Posterior cingulate gyrus (tissue), 11 donors: ENCODE measurements at places on chromosomes 1 and 21.
A peak's percentile ranks its signal among the peaks of the same experiment; 100 is the strongest.

GRCh38 chr1:1910033-1910465, 5.0 kb upstream of the CALML6 start:
- DNase-seq = peak; percentile 66

GRCh38 chr1:209335178-209335577, 248.3 kb upstream of the CAMK1G start:
- no peak for DNase-seq

DNA sequence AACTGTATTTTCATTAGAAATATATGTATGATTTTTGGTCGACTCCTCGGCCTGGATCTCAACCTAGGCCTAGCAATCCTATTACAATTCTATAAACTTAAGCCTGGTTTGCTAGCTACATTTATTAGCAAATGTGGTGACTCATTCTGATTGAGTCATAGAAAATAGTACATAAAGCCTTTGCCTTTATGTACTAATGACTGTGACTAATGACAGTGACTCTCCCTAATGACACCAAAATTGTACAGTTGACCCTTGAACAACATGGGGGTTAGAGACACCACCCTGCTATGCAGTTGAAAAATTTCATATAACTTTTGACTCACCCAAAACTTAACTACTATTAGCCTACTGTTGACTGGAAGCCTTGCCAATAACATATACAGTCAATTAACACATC, 78.9 kb downstream of the CLEC20A start:
- DNase-seq = no peak

GRCh38 chr1:84078108-84078841, 65.8 kb upstream of the PRKACB start:
- peak; percentile 29 for DNase-seq

DNA sequence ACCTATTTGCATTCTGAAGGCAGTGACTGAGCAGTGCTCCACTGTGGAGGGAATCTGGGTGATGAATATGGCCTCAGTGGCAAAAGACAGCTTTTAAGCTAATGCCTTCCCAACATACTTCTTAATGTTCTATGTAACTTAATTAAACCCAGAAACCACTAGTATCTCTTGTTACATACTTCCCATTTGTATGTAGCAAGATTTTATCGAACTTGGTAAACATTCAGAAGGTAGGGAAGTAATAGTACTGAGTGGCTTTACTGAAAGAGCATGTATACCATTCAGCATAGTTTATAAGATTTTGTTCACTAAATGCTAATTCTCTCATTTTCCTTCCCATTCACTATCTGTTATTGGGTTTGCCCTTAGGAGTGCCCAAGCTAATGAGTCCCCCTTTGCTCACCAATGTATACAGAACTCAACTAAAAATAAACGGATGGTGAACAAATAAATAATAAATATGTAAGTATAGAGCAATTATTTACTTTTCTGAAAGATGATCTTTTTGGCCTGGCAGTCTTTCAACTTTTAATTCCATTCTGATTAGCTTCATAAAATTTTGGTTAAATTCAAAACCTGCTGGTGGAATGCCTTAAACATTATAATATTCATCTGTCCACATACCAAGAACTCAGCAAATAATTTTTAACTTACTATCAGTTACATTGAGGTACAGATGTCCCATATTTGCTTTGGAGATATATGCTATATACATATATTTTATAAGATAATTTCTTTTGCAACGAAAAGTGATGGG, 204.4 kb downstream of the APP start:
- no peak for DNase-seq

GRCh38 chr1:231171623-231172197, 9.9 kb downstream of the TRIM67 start:
- DNase-seq = no peak

DNA sequence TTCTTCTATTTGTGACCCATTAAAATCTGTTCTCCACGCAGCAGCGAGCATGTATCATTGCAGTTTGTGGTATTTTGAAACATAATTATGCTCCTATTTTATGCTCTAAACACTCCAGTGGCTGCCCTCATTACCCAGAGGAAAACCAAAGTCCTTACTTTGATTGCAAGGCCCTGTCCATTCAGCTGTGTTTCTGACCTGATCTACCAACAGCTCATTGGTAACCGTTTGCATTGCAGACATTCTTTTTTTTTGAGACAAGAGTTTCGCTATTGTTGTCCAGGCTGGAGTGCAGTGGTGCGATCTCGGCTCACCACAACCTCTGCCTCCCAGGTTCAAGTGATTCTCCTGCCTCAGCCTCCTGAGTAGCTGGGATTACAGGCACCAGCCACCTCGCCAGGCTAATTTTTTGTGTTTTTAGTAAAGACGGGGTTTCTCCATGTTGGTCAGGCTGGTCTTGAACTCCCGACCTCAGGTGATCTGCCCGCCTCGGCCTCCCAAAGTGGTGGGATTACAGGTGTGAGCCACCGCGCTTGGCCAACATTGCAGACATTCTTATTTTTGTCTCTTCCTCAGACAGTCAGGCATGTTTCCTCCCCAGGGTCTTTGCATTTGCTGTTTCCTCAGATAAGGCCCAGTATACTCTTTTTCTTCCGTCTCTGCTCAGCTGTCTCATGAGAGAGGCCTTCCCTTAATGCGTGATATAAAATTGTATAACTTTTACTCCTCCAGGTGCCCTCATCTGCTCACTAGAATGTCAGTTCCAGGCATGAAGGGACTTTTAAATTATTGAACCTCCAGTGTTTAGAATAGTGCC, 32.5 kb downstream of the THRAP3 start:
- no peak for DNase-seq

GRCh38 chr1:217857061-217857460, 225.9 kb downstream of the SPATA17 start:
- no peak for DNase-seq

- no peak for DNase-seq
Measured at GRCh38 chr1:113453771-113454083, 63.4 kb downstream of the MAGI3 start.

DNA sequence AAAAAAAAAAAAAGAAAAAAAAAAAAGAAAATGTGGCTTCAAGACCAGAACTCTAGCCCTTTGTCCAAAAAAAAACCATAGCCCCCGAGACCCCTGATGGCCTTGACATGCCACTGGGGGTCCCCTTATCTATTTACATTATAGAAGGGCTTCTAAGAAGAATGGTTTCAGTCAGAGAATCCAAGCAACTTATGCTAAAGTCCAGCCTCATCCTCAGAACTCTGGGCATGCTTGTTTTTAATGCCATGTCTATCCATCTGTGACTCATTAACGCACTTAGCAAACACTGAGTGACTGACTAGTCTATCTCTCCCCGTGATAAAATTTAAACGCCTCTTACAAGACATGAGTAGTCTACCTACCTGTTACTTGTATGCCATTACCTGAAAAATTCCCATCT, 29.3 kb downstream of the ERG start:
- DNase-seq = no peak

DNA sequence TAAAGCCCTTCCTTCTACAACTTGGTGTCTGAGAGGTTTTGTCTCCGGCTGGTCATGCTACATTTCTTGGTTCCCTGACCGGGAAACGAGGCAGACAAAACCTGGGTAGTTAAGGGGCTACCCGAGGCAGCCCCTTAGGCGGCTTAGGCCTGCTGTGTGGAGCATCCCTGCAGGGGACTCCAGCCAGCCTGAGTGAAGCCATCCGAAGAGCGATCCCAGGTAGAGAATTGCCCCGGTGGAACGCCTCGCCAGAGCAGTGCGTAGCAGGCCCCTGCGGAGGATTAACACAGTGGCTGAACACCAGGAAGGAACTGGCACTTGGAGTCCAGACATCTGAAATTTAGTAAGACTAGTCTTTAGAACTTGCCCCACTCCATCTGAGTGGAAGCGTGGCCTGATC, 21.2 kb upstream of the MYOCOS start:
- DNase-seq = no peak

- DNase-seq = no peak
Measured at GRCh38 chr1:162011337-162012012, 12.2 kb downstream of the OLFML2B start.

GRCh38 chr1:12677565-12677964, 33.7 kb downstream of the AADACL4 start:
- no peak for DNase-seq

- DNase-seq = no peak
Measured at GRCh38 chr1:30596891-30597290, 126.5 kb downstream of the MATN1 start.

GRCh38 chr21:41168391-41169257, 664 bp downstream of the BACE2 start:
- DNase-seq = peak; percentile 86

DNA sequence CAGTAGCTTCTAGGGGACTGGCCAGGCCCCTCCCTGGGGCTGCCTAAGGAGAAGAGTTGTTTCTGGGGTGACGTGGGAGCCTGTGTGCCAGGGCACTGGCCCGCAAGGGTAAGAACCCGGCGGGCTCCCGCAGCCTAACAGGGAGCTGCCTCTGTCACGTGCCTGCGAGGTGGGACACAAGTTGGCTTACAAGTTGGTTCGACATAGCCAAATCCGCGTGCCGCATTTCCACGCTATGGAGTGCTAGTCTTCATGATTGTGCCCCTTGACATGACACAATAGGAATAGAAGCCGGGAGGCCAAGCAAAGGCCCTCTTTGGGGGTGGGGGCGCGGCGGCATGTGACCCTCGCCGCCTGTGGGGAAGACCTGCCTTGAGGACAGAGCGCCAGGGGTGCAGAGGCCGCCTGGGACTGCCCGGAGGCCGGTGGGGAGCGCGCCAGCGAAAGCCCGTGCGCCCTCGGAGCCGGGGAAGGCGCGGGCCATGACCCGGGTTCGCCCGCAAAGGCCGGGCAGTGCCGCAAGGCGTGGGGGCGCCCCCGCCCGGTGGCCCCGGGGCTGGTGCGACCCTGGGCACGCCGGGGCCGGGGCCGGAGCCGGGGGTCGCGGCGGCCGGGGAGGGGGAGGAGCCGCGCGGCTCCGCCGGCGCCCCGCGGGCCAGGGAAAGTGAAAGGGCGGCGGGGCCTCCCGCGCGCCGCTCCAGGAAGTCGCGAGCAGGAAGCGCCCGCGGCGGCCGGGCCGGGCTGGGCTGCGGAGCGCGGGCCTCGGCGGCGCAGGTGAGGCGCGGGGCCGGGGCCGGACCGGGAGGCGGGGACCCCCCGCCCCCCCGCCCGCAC, at the start of gene SLC37A1:
Gene SLC37A1 (plus strand): TSS at position 702 of the 834 bp plus-strand sequence. CDS start 4,603 bp downstream, outside the sequence.
- no peak for DNase-seq

GRCh38 chr1:109283748-109284600, 1.0 kb upstream of the PSRC1 start:
- DNase-seq = no peak
